A172 (cell line): ENCODE measurements at places on chromosomes 5 and 9.

GRCh38 chr5:138954257-138955012 lies 79.3 kb upstream of the LRRTM2 start:
- no peak for DNase-seq

GRCh38 chr5:7869474-7870136 lies 657 bp downstream of the MTRR start:
- DNase-seq = peak; percentile 4

GRCh38 chr9:36091026-36091953 lies 45.2 kb upstream of the GLIPR2 start:
- peak; percentile 71 for DNase-seq

GRCh38 chr5:6595405-6595804 lies 37.4 kb downstream of the NSUN2 start:
- no peak for DNase-seq

DNA sequence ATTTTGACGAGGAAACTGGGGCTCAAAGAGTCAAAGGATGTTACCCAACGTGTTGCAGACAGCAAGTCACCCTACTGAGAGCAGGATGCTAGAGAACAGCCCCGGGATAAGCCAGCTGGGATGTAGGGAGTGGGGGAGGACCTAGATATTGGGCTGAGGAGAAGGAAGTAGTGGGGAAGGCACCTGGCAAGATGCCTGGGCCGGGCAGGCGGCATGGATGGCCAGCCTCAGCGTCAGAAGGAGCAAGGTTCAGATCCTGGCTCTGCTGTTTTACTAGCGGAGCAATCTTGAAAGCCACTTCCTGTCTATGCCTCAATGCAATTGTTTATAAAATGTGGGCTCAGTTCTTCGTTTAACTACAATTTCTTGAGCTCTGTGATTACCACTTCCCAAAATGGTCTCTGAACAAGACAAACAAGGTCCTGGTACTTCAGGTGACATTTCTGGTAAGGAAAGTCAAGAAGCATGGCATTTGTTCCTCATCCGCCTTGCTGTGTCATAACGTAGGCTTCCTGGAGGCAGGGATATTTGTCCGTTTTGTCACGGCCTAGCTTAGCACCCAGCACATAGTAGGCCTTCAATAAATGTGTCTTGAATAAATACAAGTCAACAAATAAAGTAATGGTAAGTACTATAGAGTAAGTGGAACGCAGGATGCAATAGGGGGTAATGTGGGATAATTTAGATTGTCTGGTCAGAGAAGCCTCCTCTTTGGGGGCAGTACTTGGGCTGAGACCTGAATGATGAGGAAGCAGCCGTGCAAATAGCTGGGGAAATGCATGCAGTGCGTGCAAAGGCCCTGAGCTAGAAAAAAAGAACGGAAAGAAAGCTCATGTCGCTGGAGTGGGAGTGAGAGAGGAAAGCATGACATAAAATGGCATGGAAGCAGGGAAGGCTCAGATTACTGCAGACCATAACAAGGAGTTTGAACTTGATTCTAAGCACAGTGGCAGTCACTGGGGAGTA lies 70.5 kb downstream of the SMIM23 start:
- DNase-seq = no peak
